COLO829 (cell line): ENCODE measurements at places on chromosomes 1 and 21.

- DNase-seq = peak; percentile 17
Observed at GRCh38 chr1:211068976-211069375, 65.0 kb downstream of the KCNH1 start.

DNA sequence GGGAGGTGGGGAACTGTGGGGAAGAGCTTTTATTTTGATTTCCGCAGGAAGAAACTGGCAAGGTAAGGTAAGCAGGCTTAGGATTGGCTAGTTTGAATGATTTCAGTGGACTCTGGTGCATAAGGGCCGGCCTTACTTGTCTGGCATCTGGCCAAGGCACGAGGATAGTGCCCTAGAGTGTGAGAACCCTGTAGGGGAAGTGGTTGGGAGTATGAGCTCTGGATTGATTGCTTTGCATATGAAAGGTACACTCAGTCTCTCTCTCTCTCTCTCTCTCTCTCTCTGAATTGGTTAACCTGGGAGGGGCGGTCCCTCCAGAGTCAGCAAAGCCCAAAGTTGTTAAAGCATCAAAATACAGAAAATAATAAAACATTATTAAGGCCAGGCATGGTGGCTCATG lies 463.0 kb downstream of the SIPA1L2 start:
- no peak for DNase-seq

- no peak for DNase-seq
Observed at GRCh38 chr21:18443085-18443484, 39.5 kb upstream of the TMPRSS15 start.

- no peak for DNase-seq
Observed at GRCh38 chr1:176056312-176056711, 150.8 kb downstream of the COP1 start.

DNA sequence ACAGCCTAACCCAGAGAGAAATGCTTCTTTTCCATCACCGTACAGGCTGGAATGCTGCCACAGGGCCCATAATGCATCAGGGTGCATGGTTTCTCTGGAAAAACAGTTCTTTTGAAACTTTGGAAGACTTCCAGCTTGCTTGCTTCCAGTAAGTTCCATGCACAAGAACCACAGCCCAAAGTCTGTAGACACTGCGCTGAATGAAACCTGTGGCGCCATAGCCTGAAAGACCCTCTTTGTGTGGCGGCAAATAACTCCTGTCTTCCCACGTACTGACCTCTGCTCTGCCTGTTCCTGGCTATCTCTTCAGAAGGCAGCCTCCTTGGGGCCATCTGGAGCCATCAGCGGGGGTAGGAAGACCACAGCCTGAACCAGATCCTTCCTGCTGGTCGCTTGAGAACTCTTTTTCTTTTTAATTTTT lies 15.1 kb downstream of the MIIP start:
- DNase-seq = peak; percentile 66

GRCh38 chr21:35469498-35469897 lies 420.4 kb upstream of the RUNX1 start:
- DNase-seq = no peak

- DNase-seq = no peak
Observed at GRCh38 chr1:101683561-101683960, 313.2 kb downstream of the OLFM3 start.

GRCh38 chr1:30161953-30162352 lies 561.4 kb downstream of the MATN1 start:
- DNase-seq = no peak

DNA sequence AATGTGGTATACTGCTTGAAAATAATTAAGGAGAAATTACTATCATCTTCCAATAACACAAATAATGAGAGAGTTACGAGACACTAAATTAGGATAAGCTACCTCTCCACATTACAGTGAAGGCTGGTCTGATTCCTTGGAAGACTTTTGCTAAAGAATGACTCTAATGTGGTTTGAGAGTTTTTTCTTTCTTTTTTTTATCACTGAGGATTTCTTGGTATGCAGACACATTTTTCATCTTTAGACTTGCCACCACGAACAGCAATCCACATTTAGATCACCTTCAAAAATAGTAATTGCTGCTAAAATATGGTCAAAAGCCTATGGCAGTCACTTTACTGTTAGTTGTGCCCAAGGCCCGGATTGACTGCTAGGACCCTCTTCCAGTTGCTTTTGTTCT lies 16.6 kb upstream of the TMEM35B start:
- DNase-seq = no peak

DNA sequence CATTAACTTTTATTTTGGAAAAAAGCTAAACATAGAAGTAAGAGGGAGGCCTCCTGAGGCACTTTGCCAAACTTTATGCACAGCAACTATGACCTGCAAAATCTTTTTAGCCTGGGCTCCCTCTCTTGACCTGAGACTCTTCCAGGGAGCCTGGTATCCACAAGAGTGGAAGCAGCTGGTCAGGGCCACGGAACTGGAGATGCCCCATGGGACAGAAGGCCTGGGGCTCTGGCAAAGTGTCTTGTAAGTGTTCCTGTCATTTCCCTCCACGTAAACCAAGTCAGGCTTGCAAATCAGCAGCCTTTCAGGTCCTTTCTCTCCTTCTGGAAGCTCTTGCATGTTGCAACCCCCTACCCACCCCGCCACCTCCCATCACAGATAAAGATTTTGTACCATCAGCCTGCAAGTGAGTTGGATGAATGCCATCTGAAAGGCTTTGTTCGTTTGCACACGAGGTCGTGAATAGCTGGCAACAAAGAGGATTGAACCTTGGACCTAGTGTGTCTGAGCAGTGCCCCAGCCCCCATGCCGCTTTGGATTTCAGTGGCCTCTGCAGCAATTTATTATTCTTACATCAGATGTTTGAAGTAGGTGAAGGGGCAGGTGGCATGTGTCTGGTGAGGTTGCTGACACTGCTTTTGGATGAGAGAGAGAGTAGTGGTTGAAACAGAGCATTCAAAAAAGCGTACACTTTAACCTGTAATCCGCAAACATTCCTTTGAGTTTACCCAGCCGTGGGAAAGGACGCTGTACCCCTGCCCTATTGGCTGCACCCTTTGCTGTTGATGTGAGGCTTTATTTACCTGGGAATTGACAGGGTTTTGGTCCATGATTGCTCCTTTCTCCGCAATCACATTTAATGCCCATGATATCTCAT lies 91.6 kb downstream of the GALNT2 start:
- DNase-seq = no peak

GRCh38 chr21:44868707-44869106 lies 4.8 kb downstream of the PTTG1IP start:
- no peak for DNase-seq

GRCh38 chr1:16046842-16047241 lies 3.3 kb downstream of the CLCNKB start:
- DNase-seq = no peak

- DNase-seq = no peak
Observed at GRCh38 chr1:72481420-72481970, 199.2 kb upstream of the NEGR1 start.

DNA sequence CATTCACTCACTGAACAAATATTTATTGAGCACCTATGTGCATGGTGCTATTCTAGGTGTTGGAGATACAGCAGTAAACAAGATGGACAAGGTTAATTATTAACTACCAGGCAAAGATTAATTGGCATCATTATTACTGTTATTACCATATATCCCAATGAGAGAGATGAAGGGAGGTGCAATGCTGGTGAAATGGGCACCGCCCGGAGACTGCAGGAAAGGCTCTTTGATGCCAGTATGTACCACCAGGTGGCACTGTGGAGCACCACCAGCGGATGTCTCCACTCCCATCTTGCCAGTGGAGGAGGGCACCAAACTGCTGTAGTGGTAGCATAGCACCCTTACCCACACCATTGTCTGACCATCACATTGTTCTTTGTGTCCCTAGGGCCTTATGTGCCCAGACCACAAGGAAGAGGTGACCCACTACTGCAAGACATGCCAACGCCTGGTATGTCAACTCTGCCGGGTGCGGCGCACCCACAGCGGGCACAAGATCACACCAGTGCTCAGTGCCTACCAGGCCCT lies 3.0 kb downstream of the TRIM46 start:
- peak; percentile 98 for DNase-seq

- DNase-seq = no peak
Observed at GRCh38 chr1:205528446-205528886, 24.0 kb downstream of the CDK18 start.

DNA sequence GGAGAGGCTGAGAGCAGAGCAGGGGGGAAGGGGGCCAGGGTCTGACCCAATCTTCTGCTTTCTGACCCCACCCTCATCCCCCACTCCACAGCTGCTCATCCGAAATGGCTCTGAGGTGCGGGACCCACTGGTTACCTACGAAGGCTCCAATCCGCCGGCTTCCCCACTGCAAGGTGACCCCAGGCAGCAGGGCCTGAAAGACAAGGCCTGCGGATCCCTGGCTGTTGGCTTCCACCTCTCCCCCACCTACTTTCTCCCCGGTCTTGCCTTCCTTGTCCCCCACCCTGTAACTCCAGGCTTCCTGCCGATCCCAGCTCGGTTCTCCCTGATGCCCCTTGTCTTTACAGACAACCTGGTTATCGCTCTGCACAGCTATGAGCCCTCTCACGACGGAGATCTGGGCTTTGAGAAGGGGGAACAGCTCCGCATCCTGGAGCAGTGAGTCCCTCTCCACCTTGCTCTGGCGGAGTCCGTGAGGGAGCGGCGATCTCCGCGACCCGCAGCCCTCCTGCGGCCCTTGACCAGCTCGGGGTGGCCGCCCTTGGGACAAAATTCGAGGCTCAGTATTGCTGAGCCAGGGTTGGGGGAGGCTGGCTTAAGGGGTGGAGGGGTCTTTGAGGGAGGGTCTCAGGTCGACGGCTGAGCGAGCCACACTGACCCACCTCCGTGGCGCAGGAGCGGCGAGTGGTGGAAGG lies 17.1 kb upstream of the HDAC1 start:
- no peak for DNase-seq

- no peak for DNase-seq
Observed at GRCh38 chr1:76162254-76162653, 87.7 kb downstream of the ST6GALNAC3 start.

DNA sequence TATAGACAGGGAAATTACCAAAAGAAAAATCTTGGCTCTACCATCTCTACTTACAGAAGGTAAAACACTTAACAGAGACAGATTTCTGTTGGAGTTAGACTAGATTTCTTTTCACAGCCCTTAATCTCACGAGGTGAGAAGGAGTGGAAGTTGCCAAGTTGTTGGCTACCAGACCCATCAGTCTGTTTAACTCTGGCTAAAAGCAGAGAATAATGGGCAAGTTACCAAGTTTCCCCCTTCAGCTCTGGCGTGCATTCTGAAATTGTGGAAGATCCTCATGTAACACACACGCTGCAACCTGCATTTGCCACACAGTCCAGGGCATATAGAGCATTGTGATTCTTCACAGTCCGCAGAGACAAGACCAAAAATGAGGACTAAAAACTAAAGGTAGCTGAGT lies 49.3 kb downstream of the STX6 start:
- DNase-seq = no peak

DNA sequence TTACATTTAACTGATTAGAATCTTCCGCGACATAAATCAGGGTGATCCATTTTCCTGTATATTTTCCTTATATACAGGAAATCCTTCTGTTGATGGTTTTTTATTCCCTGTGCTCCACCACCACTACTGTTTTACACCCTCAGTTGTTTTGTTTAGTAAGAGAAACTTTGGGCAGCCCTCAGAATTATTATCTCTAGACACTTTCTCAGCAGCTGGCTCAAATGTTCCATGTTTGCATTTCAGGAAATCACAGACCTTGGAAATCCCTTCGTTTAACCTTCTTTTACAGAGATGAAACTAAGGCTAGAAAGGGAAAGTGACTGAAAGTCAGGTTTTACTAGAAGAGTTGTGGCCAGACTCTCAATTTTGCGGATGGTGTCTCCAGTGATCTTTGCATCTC lies 15.2 kb downstream of the ZNF697 start:
- DNase-seq = no peak

DNA sequence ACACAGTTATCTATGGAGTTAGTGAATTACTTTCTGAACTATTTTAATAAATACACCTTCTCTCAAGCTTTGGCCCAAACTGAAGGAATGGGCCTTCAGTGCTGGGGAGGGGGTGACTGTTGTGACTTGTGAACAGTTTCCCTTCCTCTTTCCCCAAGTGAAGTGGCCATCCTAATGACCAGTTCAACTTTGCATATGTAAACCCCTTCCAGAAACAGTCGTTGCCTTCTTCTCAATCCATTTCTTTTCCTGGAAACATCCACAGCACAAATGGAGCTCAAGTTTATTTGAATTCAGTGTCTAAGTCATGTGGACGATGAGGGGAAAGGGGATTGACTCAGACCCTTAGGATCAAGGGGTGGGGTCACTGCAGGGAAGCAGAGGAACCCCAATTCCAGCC lies 1.3 kb upstream of the INPP5B start:
- no peak for DNase-seq

- peak; percentile 94 for DNase-seq
Observed at GRCh38 chr1:65174585-65174984, 26.6 kb downstream of the AK4 start.

DNA sequence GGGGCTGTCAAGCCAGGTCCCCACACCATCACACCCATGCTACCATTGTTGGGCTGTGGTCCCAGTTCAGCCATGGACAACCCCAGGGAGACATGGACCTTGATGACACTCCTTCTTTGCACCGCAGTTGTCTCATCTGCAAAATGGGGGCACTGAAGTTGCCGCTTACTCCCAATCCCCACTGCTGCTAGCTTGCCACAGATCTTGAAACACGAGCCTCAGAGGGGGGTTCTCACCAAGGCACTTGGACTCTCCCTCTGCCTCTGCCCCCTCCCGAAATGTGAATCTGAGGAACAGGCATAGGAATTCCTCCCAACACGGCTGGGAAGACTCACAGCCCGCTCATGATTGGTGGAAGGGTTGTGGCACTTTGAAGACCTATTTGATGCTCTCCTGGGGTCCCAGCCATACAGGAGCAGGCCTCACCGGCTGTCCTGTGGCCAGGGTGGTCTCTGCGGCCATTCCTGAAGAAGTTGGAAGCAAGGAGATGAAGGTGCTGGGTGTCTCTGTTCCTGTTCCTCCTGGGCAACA lies 31.1 kb downstream of the RUNX3 start:
- DNase-seq = no peak

DNA sequence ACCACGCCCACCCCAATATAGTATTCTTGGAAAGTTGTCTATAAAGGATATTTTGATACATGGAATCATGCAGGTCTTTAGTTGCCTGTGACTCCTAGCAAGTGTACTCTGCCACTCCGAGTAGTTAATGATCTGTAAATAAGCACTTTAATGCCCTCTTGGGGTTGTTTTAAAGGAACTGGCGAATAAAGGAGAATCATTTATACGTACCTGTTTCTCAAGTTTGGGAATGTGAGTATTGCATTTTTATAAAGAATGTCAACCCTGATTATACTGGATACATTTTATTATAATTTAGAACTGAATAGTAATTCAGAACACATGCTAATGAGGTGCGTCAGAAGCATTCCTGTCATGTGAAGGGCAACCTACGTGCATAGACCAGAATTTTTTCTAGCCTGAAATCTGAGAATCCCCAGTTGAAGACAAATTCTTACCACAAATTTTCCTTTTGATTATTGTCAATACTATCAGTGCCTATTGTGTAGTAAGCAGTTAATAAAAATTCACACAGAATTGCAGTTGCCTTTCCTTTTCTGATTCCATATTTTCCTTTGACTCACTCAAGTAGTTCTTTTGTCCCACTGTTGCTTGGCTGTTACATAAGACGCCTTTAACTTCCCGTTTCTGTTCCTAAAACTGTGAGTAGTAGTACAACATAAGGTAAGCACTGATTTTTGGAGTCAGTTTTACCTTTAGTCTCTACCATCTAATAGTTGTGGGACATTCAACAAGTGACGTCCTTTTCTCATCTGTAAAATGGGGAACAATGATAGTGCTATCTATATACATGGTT lies 5.1 kb downstream of the AHCYL1 start:
- DNase-seq = no peak

GRCh38 chr21:29074007-29074376 lies 544 bp upstream of the CCT8 start:
- no peak for DNase-seq
